ENCODE measurements at places on chromosomes 7 and 10.
A peak's percentile ranks its signal among the peaks of the same experiment; 100 is the strongest.

GRCh38 chr10:21508706-21509331 is 16.7 kb downstream of the SKIDA1 start:
- DNase-seq: no peak

- DNase-seq: no peak
Observed at GRCh38 chr7:51304729-51305128, 11.9 kb downstream of the COBL start.

DNA sequence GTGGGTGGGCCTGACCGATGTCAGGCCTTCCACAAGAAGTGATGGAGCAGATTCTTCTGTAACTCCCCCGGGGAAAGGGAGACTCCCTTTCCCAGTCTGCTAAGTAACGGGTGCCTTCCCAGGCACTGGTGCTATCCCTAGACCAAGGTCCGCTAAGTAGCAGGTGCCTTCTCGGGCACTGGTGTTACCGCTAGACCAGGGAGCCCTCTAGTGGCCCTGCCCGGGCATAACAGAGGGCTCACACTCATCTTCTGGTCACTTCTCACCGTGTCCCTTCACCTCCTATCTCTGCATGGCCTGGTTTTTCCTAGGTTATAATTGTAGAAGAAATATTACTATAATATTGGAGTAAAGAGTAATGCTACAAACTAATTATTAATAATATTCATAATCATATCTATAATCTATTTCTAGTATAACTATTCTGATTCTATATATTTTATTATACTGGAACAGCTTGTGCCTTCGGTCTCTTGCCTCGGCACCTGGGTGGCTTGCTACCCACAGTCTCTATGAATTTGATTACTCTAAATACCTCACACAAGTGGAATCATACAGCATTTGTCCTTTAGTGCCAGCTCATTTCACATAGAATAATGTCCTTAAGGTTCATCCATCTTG is 1378.7 kb downstream of the XPNPEP1 start:
- peak; percentile 25 for DNase-seq

DNA sequence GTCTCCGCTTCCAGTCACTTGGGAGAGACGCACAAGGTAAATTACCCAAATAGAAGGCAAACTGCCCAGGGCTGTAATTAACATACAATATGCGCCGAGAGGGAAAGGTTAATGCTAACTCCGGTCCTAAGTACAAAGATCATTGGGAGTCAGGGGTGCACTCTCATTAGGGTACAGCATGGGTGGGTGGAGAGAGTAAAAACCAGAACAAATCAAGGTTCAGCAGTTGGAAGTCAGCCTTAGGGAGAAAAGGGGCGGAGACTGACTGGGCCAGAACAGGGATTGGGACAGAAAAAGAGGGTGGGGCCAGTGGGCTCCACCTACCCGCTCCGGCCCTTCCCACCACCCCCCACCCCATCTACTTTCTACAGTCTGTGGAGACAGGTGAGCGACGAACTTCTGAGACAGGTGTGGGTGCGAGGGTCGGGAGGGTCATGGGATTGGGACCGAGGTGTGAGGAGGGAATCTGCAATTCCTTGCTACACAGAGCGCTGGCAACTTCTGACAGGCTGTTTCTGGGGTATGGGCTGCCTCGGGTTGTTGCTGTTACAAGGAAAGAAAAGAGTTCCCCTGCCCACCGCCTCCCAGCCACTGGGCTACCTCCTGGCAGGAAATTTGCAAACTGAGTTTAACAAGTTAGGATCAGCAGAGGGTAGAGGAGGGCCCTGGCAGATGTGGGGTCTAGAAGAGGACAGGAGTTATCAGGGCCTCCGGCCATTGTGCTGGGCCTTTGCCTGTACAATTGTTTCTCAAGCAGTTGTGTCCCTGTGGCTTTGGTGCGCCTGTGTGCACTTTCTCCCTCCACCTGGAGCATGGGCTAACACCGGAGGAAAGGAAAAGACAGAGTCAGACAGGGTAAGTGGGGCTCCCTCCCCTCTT is at the start of gene TMEM139:
Gene TMEM139 (plus strand): TSS at position 368 of the 879 bp plus-strand sequence. CDS start 1,000 bp downstream, outside the sequence.
- no peak for DNase-seq

- DNase-seq: no peak
Observed at GRCh38 chr7:77698042-77698625, 1.9 kb downstream of the RSBN1L start.

GRCh38 chr7:115058726-115059125 is 136.8 kb downstream of the MDFIC start:
- DNase-seq: no peak

DNA sequence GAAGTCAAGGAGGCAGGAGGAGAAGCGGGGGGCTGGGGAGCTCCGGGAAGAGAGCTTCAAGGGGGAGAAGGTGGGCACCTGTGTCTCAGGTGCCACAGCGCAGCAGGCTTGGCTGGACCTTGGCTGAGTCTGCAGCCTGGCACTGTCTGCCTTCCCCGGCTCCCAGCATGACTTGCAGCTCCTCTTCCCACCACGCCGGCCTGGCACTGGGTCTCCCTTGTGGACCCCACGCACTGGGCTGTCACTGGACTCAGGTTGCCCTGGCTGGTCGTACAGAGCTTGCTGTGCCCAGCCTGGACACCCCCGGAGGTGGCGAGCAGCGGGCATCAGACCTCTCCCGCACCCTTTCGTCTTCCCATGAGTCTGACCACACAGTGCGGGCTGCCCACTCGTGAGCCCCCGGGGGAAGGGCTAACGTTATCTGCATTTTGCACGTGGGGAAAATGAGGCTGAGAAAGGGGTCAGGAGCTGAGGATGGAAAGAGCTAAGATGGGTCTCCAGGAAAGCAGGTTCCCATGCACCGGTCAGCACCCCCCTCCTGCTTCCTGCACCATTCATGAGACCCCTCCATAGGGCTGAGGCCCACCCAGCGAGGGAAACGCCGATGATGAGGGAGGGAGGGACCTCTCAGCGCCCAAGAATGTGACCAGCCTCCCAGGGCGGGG is 40.3 kb upstream of the PSMG3 start:
- DNase-seq: no peak

DNA sequence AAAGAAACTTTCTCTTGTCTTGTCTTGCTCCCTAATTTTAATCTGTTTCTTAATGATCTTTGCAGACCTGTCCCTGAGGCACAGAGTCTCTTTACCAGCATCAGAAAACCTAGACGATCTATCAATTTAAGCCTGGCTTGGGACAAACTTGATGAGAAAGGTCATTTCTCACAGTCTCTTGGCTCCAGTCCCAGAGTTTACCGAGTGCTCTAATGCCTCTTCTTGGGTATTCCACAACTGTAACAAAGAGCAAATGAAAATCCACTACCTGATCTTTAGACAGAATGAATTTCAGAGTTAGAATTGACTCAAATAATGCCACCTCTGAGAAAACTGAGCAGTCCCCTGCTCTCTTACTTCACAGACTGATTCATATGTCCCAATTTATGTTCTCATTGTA is 106.4 kb upstream of the DNAJB12 start:
- DNase-seq: no peak

- peak; percentile 35 for DNase-seq
Observed at GRCh38 chr7:112898432-112899290, 108.5 kb upstream of the TMEM168 start.

DNA sequence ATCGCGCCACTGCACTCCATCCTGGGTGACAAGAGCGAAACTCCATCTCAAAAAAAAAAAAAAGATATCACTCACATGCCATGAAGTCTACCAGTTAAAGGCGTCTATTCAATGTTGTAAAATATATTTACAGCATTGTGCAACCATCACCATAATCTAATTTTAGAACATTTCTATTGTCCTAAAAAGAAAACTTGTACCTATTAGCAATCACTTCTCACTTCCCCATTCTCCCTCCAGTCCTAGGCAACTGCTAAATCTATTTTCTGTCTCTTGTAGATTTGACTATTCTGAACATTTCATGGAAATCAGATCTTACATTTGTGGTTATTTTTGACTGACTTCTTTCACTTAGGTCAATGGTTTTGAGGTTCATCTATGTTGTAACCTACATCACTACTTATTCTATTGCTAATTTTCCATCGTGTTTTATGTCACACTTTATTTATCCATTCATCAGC is 25.2 kb upstream of the OTUD1 start:
- DNase-seq: no peak

- DNase-seq: no peak
Observed at GRCh38 chr10:15796098-15796759, 64.1 kb downstream of the MINDY3 start.

- no peak for DNase-seq
Observed at GRCh38 chr10:29957907-29958331, 101.5 kb downstream of the JCAD start.

DNA sequence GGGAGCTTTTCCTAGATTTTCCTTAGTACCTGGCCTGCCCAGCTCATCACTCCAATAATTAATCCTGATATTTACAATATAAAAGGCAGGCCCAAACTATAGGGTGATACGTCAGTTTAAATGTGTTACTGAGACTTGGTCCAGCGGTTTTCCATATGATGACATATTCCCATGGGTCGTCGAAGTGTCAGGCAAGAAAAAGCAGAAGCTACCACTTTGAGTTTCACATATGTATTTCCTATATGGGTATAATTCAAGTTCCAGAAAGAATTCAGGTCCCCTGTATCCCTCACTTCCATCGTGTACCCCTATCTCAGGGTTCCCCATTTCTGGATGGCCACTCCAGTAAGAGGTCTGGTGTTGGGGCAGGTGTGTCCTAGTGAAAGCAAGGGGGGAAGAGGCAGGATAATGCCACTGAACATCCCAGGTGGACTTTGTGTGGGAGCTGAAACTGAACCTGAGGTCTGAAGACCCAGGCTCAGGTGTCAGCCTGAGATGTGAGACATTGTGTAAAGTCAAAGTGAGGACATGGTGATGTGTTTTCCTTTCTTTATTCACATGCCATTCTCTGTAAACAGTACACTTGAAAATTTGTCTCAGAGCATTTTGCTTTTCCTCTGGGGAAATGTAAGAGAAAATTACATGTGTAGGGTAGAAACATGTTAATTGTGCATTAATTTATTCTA is 167.8 kb downstream of the PLXDC2 start:
- DNase-seq: no peak

GRCh38 chr7:107865956-107866775 is 24.8 kb upstream of the DLD start:
- no peak for DNase-seq

- no peak for DNase-seq
Observed at GRCh38 chr7:11313801-11314200, 340.1 kb downstream of the PHF14 start.

- no peak for DNase-seq
Observed at GRCh38 chr10:132881186-132881920, 61.0 kb downstream of the CFAP46 start.

- DNase-seq: no peak
Observed at GRCh38 chr10:11018432-11018841, 765 bp downstream of the CELF2 start.

DNA sequence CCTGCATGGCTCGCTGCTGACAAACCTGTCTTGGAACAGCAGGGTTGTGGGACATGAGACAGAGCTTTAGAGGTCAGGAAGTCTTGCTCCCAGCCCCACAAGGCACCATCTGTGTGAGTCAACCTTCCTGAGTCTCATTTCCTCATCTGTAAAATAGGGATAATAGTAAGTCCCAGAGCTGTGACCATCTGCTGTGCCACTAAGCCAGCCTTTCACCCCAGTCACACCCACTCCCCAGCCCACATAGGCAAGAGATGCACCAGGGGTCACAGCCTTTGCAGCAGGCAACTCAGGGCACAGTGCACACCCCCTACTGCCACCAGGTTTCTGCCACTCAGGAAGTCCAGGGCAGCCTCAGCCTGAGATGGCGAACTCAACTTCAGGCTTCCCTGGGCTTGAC is 29.4 kb upstream of the CDH23 start:
- no peak for DNase-seq

- no peak for DNase-seq
Observed at GRCh38 chr10:48649349-48649944, 35.2 kb upstream of the WDFY4 start.

DNA sequence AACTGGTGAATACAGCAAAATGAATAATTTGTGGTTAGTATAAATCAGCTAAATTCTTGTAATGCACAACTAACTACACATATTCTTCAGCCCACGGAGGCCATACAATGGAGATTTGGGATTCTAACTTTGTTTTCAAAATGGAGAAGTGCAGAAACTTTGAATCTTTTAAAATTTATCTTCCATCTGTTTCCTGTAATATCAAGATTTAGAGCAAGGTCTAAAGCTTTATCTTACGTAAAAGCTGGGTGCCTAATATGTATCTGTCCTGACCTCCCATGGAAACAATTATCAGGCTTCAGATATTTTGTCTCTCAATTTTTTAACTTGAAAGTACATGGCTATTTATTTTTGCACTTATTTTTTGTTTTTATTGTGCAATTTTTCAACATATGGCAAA is 5.0 kb upstream of the AHR start:
- DNase-seq: no peak

- no peak for DNase-seq
Observed at GRCh38 chr7:112020800-112021199, 185.4 kb downstream of the DOCK4 start.

GRCh38 chr7:51679358-51679757 is 362.7 kb upstream of the COBL start:
- DNase-seq: no peak

DNA sequence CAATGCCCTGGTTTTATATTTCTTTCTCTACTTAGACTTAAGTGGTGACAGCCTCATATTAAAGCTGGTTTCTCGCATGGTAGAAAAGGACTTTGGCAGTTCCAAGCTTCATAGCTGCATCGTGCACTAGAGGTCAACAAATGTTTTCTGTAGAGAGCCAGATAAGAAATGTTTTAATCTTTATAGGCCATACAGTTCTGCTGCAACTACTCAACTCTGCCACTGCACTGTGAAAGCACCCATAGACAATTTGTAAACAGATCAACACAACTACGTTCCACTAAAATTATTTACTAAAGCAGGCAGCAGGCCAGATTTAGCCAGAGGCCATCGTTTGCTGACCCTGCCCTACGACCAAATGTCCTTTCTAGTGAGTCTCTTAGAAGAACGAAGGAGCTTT is 36.7 kb downstream of the CSGALNACT2 start:
- DNase-seq: no peak

DNA sequence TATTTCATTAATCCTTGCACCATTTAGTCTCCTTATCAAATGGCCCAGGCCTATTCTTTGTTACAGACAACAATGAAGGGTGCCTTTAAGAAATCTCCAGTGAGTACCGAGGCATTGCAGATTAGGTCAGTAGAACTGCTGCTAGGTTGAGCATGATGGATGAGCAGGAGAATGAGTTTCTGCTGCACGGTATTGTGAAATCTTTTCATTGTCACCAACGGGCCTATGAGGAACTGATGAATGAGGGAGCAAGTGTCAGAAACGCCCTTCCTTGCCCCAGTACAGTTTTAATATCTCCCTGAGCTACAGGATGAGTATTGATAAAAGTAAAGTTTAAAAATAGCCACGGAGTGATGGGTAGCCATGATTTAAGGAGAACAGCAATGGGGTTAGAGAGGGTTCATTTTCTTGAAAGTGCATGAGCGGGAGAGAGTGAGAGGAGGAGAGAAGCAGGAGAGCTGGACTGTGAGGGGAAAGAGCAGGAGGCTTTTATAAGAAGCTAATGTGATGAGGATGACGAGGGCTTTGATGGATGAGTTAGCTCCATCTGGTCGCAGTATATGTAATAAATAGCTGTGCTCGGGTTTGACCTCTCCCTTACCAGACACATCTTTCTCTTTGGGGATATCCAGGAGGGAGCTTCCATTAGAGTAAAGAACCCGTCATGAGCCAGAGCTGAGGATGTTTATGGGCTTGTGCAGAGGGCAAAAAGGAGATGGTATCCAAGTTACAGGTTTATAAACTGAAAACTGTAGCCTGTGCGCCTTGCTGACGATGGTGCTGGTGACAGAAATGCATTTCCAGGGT is 526.1 kb downstream of the LRMDA start:
- DNase-seq: no peak

GRCh38 chr7:82015751-82016150 is 245.9 kb upstream of the HGF start:
- no peak for DNase-seq

- DNase-seq: no peak
Observed at GRCh38 chr7:48760528-48761265, 163.7 kb upstream of the CDC14C start.

GRCh38 chr7:46626691-46627310 is 705.7 kb upstream of the IGFBP3 start:
- DNase-seq: no peak
